Head of caudate nucleus (tissue), 42 donors: ENCODE measurements at places on chromosomes 5 and 9.

DNA sequence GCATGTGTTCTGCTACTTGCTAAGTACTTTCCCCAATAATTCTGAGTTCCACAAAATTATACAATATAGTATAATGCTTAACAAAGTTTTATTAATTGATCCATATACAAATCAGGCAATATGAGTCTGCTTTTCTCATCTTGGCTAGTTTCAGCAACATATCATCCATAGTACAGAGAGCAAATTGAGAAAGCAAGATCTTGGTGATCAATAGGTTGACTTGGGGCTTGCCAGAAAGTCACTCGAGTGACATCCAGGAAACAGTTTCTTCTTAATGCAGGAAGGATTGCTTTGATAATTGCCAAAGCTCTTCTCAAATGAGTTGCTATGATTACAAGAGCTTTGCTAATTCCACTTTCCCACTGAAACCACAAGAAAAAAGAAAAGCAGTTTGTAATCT is 533.6 kb upstream of the NMUR2 start:
- no peak for DNase-seq

- no peak for DNase-seq
Measured at GRCh38 chr9:118693645-118694044, 675.6 kb downstream of the BRINP1 start.

DNA sequence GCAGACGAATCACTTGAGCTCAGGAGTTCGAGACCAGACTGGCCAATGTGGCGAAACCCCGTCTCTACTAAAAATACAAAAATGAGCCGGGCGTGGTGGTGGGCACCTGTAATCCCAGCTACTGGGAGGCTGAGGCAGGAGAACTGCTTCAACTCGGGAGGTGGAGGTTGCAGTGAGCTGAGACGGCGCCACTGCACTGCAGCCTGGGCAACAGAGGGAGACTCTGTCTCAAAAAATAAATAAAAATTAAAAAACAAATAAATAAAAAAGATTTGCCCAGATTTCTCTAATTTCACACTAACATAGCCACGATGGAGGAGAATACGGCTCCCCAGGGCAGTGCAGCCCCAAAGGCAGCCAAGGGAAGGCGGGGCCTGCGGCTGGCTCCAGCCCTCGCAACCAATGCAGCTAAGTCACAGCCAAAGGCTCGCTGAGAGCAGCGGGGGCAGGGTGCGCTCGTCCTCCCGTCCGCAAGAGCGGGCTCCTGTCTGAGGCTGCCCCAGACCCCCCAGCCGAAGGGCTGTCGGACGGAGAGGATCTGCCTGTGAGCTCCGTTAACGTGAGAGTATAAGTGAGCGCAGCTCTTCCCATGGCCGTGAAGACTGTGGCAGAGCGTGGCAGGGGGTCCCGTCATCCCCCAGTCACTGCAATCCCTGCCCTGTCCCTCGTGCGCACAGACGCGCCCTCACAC is 43.5 kb downstream of the SLC12A7 start:
- DNase-seq, result no peak

GRCh38 chr9:100595391-100596199 is 17.7 kb downstream of the CAVIN4 start:
- DNase-seq, result peak; percentile 63

DNA sequence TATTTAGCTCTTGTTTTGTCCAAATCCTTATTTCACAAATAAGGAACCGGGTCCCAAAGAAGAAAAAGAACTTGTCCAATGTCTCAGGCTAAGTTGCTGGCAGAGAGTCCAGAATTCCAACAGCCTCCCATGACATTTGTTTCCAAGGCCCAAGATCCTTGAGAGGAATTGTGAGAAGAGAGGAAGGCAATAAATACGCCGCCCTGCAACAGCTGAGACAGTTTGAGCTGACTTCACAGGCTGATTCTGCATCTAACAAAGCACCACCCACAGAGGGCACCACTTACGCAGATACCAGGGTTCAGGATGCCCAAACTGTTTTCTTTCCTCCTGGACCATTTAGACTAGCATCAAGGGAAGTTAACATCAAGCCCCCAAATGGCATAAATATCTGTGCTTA is 211.3 kb downstream of the FAM114A2 start:
- no peak for DNase-seq

DNA sequence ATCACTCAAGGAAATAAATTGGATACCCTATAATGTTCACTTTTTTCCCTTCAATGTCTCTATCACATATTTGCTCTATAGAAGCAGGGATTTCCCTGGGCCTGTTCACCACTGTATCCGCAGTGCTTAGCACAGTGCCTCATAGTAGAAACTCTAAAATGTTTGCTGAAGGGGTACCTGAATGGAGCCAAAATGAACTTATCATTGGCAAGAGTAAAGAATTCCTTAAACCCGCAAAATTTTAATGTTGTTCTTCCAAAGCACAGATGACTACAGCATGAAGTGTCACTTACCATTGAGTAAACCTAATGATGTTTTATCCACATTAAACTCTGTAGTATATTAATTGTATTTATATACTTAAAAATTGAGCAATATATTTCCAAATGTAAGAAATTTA is 96.1 kb downstream of the JAKMIP2 start:
- no peak for DNase-seq

- DNase-seq, result no peak
Measured at GRCh38 chr9:4904322-4905134, 80.5 kb upstream of the JAK2 start.

GRCh38 chr5:127111112-127111511 is 37.8 kb upstream of the C5orf63 start:
- no peak for DNase-seq

DNA sequence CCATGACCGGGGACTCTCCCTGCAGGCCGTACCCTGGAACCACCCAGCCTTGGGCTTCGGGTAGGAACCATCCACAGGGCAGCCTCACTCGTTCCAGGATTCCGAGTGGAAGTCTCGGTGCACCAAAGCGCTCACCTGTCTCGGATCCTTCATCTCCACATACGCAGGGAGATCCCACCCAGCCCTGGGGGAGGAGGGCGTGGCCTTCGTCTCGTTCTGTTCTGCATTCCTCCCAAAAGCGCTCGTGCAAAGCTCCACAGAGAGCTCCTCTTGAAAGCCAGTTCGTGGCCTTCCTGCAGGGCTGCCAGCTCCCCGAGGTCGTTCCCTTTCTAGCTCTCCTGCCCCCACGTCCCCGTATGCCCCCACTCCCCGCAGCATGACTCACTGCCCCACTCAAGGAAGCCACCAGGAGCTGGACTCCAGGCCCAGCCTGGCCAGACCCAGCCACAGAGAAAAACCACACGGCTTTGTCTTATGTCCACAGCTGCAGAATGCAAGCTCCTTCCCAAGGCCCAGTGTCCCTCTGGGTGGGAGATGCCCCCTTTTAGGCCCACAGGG is 65.0 kb upstream of the SARDH start:
- no peak for DNase-seq

DNA sequence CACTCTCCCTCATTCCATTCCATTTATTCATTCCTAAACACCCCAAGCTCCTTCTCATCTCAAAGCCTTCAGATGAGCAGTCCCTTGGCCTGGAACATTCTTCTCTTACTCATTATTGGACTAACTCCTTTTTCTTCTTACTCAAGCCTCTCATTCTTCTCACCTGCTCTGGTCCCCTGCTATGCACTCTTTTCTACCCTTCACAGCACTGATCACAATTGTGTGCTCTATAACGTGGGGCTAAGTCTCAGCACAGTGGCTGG is 212.4 kb downstream of the MAPKAP1 start:
- no peak for DNase-seq

DNA sequence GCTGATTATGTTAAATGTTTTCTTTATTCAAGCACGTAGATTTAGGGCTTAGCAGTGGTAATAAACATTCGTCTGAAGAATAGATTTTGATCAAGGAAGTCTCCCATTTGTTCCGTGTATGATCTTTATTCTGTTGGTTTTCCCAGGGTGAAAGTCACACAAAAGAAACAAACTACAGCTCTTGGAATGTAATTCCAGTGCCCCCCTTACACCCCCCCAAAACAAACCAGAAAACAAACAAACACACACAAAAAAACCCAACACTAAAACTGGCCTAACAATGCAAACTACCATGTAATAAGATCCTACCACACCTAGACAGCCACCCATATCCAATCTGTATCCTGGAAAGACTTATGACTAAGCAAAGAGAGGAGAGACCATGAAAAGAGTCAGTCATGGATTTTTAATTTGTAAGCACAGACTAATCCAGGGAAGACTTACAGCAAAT is 196.2 kb upstream of the ELL2 start:
- DNase-seq, result no peak

- no peak for DNase-seq
Measured at GRCh38 chr5:81842795-81843398, 92.0 kb upstream of the SSBP2 start.

- no peak for DNase-seq
Measured at GRCh38 chr5:43017428-43017815, 22.7 kb downstream of the ANXA2R start.

- no peak for DNase-seq
Measured at GRCh38 chr5:134079748-134080581, 34.5 kb upstream of the TCF7 start.

- DNase-seq, result peak; percentile 39
Measured at GRCh38 chr9:124133727-124134126, 122.2 kb downstream of the LHX2 start.

- no peak for DNase-seq
Measured at GRCh38 chr5:50574121-50574520, 92.3 kb upstream of the PARP8 start.

- DNase-seq, result no peak
Measured at GRCh38 chr5:73358366-73358765, 90.2 kb downstream of the FOXD1 start.

DNA sequence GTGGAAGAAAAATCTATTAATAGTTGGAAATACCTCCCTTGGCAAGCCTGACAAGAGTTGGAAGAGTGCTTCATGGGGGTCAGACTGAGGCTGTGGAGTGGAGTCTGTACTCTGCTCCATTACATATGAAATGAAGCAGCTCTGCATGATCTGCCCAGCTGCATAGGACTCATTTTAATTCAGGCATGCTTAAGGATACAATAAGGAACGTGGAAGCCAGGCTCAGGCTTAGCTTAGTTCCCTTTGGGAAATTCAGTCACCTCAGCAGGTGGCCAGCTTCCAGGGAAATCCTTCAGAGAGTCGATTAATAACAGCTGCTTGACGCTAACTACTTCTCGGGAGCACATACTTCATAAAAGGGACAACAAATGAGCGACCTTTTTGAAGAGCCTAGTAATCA is 1672.9 kb upstream of the WWC1 start:
- DNase-seq, result no peak
